ENCODE measurements at places on chromosomes 2 and 18.
A peak's percentile ranks its signal among the peaks of the same experiment; 100 is the strongest.

- no peak for DNase-seq
Measured at GRCh38 chr2:179239195-179239594, 25.4 kb downstream of the SESTD1 start.

DNA sequence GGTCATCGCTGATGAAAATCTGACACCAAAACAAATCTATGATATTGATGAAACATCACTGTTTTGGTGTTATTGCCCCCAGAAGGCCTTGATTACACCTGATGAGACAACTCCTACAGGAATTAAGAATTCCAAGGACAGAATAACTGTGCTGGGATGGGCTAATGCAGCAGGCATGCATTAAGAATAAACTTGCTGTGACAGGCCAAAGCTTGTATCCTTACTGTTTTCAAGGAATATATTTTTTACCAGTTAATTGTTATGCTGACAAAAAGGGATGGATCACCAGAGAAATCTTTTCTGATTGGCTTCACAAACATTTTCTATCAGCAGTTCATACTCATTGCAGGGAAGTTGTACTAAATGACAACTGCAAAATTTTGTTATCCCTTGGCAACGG, 278.2 kb downstream of the IKZF2 start:
- no peak for DNase-seq

- no peak for DNase-seq
Measured at GRCh38 chr18:11118051-11118766, 31.2 kb downstream of the PIEZO2 start.

- DNase-seq = no peak
Measured at GRCh38 chr2:130896813-130897212, 60.1 kb downstream of the ARHGEF4 start.

GRCh38 chr2:1997409-1997808, 253.1 kb upstream of the PXDN start:
- DNase-seq = no peak

- DNase-seq = peak; percentile 67
Measured at GRCh38 chr2:185208261-185208660, 530.3 kb upstream of the FSIP2 start.

DNA sequence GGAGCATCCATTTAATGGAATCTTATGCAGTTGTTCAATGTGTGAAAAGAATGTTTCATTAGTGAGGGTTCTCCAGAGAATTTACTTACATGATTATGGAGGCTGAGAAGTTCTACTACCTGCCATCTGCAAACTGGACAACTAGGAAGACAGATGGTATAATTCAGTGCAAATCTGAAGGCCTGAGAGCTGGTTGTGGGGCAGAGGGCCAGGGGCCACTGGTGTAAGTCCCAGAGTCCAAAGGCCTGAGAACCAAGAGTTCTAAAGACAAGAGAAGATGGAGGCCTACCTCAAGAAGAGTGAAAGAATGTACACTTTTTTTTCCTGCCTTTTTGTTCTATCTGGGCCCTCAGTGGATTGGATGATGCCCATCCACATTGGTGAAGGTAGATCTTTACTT, 114.8 kb downstream of the DDX1 start:
- no peak for DNase-seq

GRCh38 chr2:172704072-172704936, 31.3 kb upstream of the RAPGEF4 start:
- DNase-seq = peak; percentile 55

DNA sequence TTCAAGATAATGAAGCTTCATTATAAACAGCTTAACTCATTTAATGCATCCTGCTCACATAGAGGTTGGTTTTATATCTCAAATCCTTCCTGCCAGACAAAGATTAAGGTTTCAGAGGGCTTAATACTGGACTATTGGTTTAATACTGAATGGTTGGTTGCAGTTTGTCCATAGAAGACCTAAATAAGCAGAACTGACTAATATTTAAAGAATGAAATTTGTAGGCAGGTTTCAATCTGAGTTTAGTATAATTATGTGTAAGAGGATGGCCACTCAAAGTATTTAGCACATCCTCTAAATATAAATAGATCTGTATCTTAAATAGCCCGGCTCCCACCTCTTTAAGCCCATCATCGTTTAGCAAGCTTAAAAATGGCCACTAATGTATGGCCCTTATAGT, 92.5 kb downstream of the EPB41L5 start:
- DNase-seq = no peak

DNA sequence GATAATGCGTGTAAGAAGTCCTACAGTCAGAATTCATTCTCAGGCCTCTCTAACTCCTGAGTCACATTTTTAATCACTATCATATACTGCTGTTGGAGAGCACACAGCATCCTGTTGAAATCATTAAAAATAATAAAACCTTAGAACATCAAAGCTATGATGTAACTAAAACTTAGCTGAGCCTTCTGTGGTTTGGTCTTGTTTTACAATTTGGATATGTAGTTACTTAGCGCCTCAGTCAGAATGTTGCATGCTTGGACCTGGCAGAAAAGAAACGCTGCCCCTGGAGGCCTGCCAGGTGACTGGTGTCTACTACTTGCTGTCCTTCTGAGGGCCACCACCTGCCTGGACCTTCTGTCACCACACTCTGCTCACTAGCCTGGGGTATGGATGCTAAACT, 261.1 kb upstream of the RASGRP3 start:
- DNase-seq = peak; percentile 83

DNA sequence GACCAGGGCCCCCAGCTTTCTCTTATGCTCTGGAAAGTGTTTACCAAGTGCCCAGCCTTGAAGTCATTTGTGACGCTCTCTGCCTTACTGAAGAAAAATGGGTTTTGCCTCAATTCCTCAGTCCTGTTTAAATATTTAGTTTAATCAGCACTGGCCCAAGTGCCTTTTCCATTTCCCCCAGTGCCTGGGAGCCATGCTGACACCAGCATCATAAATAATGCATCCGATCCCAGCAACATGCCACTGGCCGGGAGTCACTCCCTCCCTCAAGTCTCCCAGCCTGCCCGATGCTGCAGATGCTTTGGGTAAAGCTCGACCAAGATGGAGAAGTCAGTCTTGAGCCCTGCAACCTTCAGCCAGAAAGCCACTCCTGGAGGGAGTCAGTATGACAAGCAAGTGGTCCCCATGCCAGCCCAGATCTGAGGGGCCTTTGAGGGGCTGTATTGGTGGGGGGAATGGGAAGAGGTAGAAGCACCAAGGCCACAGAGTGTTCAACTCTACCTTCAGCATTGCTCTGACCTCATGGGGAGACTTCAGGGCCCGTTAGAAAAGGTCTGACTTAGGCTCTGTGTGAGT, 12.0 kb upstream of the MTA3 start:
- DNase-seq = no peak

DNA sequence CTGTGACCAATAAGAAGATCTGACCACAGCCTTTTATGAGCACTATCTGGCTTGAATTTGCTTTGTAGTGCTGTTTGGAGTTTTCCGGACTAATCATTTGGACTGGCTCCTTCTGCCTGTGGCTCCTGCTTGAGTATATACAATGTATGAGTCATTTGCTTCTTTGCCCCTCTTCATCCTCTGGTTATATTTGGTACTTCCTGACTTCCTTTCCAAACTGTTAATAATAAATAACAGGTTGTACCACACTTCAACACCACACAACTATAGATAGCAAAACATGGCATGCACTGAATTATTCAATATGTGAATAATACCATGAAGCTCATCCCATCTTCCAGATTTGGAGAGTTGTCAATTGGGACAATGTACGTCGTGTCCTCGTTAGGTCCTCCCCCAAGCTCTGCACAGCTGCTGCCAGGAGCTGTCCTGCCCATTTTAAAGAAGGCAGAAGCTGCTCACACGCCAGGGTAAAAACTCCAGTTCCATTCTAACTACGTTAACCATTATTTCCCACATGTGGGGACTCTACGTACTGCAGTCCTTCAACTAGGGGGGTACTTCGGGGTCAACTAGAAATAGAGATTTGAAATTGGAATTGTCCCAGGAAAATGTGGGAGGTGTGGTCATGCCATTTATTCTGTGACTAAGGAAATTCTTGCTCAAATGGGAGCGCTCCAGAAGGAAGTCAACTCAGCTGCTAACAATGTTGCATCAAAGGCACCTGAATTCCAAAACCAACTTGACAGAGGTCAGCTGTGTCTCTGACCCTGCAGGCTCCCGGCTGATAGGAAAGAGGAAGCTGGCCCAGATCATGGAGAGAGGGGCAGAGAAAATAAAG, 38.1 kb downstream of the ST8SIA5 start:
- DNase-seq = no peak

DNA sequence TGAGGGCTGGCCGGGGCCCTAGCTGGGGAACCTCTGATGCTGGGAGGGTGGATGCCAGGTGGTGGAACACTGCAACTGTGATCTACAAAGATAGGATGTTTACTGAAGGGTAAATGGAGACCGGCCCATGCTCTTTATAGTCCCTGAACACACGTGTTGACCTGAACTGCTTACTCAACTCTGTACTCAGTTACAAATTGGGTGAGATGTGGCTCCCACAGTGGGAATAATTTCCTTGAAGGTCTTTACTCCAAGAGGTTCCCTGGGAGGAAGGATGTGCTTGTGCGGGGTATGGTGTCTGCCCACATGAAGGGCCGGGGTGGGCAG, 254.1 kb downstream of the PRKCE start:
- no peak for DNase-seq

- DNase-seq = peak; percentile 48
Measured at GRCh38 chr2:101018934-101019333, 16.8 kb downstream of the RPL31 start.

- DNase-seq = no peak
Measured at GRCh38 chr2:10149635-10150034, 27.1 kb downstream of the RRM2 start.

DNA sequence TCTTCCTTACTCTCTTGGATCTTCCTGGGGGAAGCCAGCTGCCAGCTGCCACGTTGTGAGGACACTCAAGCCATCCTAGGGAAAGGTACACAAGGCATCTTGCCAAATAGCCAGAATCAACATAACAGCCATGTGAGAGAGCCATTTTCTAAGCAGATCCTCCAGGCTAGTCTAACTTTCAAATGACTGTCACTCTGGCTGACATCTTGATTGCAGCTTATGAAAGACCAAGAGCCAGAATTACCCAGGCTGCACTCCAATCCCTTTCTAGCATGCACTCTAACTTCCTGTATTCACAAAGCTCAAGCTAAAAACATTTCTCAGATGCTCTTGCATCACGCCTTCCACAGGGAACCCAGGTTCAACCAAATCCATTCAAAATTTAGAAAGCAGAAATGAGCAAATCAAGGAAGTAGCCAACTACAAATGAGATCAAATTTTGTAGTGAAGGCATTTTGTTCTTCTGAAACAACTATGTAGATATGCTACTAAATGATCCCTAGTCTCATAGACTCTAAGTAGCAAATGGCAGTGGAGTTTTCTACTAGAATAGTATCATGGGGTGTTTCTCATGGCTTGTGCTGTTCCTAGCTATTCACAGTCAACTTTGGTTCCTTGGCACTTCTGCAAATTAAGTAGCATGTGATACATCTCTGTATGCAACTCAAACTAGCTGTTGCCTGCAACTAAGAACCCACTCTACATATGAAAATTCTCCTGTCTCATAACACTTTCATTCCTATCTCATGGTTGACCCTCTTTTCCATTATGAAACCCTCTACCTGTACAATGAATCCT, 281.9 kb downstream of the ZEB2 start:
- peak; percentile 75 for DNase-seq

DNA sequence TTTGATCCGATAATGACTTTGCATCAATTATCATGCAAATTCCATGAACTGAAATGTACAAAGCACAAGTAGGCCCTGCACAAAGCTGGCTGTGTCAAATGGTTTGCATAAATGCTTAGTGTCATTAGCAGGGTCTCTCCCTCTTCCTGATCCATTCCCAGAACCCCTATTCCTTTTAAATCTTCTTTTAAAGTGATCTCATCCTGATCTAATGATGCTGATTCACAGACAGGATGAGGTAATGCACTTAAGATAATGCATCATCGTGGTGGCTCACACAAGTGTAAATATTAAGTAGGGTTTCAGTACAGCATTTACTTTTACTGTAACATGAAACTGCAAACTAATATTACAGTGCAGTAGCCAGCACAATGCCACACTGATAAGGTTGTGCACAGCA, 304.8 kb upstream of the SOX11 start:
- peak; percentile 34 for DNase-seq

GRCh38 chr18:11407940-11408339, 201.5 kb upstream of the SLC35G4 start:
- DNase-seq = no peak

GRCh38 chr18:63951302-63951705, 2.2 kb downstream of the HMSD start:
- no peak for DNase-seq

DNA sequence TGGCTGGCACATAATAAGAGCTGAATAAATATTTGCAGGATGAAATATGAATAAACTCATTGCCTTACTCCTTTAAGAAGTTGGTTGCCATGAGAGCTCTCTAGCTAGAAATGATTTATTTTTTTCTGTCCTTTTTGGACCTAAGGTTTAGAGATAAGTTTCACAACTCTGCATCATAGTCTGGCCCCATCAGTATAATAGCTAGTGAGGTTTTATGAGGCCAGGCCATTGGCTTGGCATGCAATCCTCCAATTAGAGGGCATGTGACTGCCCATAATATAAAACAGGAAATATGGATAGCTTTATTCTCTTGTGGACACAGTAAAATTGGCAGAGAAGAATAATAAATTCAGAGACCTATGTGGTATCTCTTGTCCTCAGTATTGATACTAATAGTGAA, 26.2 kb upstream of the INSIG2 start:
- DNase-seq = no peak

- DNase-seq = peak; percentile 85
Measured at GRCh38 chr2:98912221-98912851, 23.7 kb downstream of the CRACDL start.

GRCh38 chr2:201647431-201647830, 4.1 kb upstream of the TMEM237 start:
- DNase-seq = no peak

GRCh38 chr2:20401489-20401835, 45.4 kb upstream of the RHOB start:
- DNase-seq = no peak

- no peak for DNase-seq
Measured at GRCh38 chr2:42792583-42793333, at the start of gene HAAO. TSS of gene HAAO (minus strand) at chr2:42792583. CDS start at chr2:42792536, 47 bp downstream.

GRCh38 chr18:9189491-9189890, 52.9 kb downstream of the ANKRD12 start:
- no peak for DNase-seq

- DNase-seq = no peak
Measured at GRCh38 chr2:160417745-160418397, 75.7 kb downstream of the RBMS1 start.

GRCh38 chr18:48365965-48366364, 43.2 kb downstream of the ZBTB7C start:
- DNase-seq = no peak

GRCh38 chr2:168343586-168343985, 96.2 kb upstream of the STK39 start:
- no peak for DNase-seq

GRCh38 chr2:177746358-177746757, 326.2 kb downstream of the PDE11A start:
- DNase-seq = no peak

- no peak for DNase-seq
Measured at GRCh38 chr2:7060631-7061449, 143.6 kb downstream of the RNF144A start.
